Activated CD4-positive, alpha-beta memory T cell treated with anti-CD3 and anti-CD28 coated beads, Interleukin-2, amount 10 ng/mL, durations not matched to agents 7 days and 5 days (primary cell): ENCODE measurements at places on chromosomes 6 and 20.

GRCh38 chr6:123879749-123880148, 76.1 kb downstream of the NKAIN2 start:
- no peaks in the 10 kb centered on the region for H3K4me1 ChIP-seq
- no peaks in the 10 kb centered on the region for H3K27me3 ChIP-seq

- no peaks in the 10 kb centered on the region for H3K27me3 ChIP-seq
- no peak overlapping the region for H3K4me3 ChIP-seq
- peaks cover 28% of the 10 kb centered on the region for H3K4me1 ChIP-seq
- DNase-seq = no peak
Observed at GRCh38 chr6:43801495-43802181, 31.6 kb downstream of the VEGFA start.

GRCh38 chr6:35185302-35185681, 28.5 kb upstream of the SCUBE3 start:
- peaks cover 2% of the 10 kb centered on the region for H3K4me1 ChIP-seq
- no peaks in the 10 kb centered on the region for H3K36me3 ChIP-seq
- no peak overlapping the region for H3K27ac ChIP-seq
- H3K4me3 ChIP-seq = no peak overlapping the region
- peaks cover 40% of the 10 kb centered on the region for H3K27me3 ChIP-seq

DNA sequence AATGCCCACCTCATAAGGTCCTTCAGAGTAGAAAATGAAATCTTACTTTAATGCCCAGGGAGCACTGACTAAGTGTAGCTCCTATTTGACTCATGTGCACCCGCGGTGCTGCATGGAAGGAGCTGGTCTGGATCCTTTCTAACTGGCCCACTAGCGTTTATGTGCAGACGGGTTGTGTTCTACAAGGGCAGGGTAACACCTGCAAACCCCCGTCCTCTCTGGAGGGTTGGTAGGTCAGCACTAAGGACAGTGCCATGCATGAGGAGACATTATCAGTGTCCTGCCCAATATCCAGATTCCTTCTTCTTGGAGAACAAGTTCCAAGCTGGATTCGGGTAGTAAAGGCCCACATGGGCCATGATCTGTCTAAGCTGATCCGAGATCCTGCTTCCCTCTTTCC, 140.3 kb downstream of the ANKRD60 start:
- H3K4me3 ChIP-seq = no peak overlapping the region
- DNase-seq = no peak
- no peaks in the 10 kb centered on the region for H3K4me1 ChIP-seq
- H3K27ac ChIP-seq = no peak overlapping the region
- H3K27me3 ChIP-seq = no peaks in the 10 kb centered on the region

DNA sequence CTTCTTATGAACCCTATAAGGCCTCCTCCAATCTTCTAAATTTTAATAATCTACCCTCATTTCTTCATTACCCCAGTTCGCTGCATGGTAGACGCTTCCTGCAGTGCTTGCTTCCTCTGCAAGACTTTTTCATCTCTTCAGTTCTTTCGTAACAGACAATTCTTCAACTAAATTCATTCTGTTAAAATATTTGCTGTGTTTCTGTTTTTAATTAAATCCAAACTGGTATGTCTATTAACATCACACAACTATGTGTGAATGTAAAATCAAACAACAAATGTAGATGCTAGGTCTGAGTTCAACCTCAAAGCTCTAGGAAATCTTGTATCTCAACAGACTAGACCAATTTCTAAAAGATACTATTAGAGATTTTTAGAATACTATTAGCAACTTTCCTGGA, 199.3 kb downstream of the RNGTT start:
- H3K27me3 ChIP-seq = no peaks in the 10 kb centered on the region
- peaks cover 2% of the 10 kb centered on the region for H3K4me1 ChIP-seq
- no peak overlapping the region for H3K27ac ChIP-seq
- DNase-seq = no peak
- no peak overlapping the region for H3K4me3 ChIP-seq

GRCh38 chr20:4811661-4812181, 90.0 kb downstream of the PRND start:
- H3K27ac ChIP-seq = peak overlapping the region; percentile 98
- peak overlapping the region; percentile 96 for H3K4me3 ChIP-seq
- H3K27me3 ChIP-seq = no peaks in the 10 kb centered on the region
- peak; percentile 84 for DNase-seq
- peaks cover 80% of the 10 kb centered on the region for H3K4me1 ChIP-seq

- no peaks in the 10 kb centered on the region for H3K4me1 ChIP-seq
- no peaks in the 10 kb centered on the region for H3K36me3 ChIP-seq
- H3K4me3 ChIP-seq = no peak overlapping the region
Observed at GRCh38 chr20:19701429-19701828, 56.6 kb upstream of the RIN2 start.

- no peaks in the 10 kb centered on the region for H3K36me3 ChIP-seq
- DNase-seq = no peak
- no peak overlapping the region for H3K27ac ChIP-seq
- no peak overlapping the region for H3K4me3 ChIP-seq
- no peaks in the 10 kb centered on the region for H3K27me3 ChIP-seq
- no peaks in the 10 kb centered on the region for H3K4me1 ChIP-seq
Observed at GRCh38 chr6:128063850-128064539, 163.1 kb upstream of the THEMIS start.

- no peak for DNase-seq
- H3K4me3 ChIP-seq = no peak overlapping the region
- H3K27me3 ChIP-seq = no peaks in the 10 kb centered on the region
Observed at GRCh38 chr6:143128681-143129015, 68.0 kb downstream of the AIG1 start.
